ENCODE measurements at places on chromosomes 12 and 14. TPM values are rescaled to one million over a fixed set of nuclear protein-coding genes. Genes with fewer than 3 reads are reported as not detected.

ZNF740 gene
- 31.4 TPM for total RNA-seq

CLEC4D gene
- not detected for total RNA-seq

COCH gene
- 2.3 TPM for total RNA-seq

RASAL1 gene
- total RNA-seq, result 0.26 TPM

RD3L gene
- total RNA-seq, result not detected

SLC22A17 gene
- 0.94 TPM for total RNA-seq

ENTPD5 gene
- total RNA-seq, result 13.8 TPM

STXBP6 gene
- total RNA-seq, result not detected

PITPNM2 gene
- total RNA-seq, result 17.7 TPM

KRT85 gene
- not detected for total RNA-seq

OR6C3 gene
- not detected for total RNA-seq

NRIP2 gene
- not detected for total RNA-seq

CLEC2A gene
- total RNA-seq, result not detected

CLEC4C gene
- not detected for total RNA-seq

FAR2 gene
- total RNA-seq, result 20.8 TPM

EXOC3L4 gene
- not detected for total RNA-seq

E2F7 gene
- total RNA-seq, result 23.8 TPM

SLCO1A2 gene
- total RNA-seq, result not detected

SLC24A4 gene
- total RNA-seq, result not detected

SYCP3 gene
- 1.7 TPM for total RNA-seq

UNC79 gene
- total RNA-seq, result not detected

BHLHE41 gene
- total RNA-seq, result not detected

KLHDC1 gene
- 0.95 TPM for total RNA-seq

KCNMB4 gene
- total RNA-seq, result 0.34 TPM

LRTM2 gene
- total RNA-seq, result not detected

HVCN1 gene
- total RNA-seq, result 28.6 TPM

NPFF gene
- total RNA-seq, result not detected

PSMD9 gene
- total RNA-seq, result 70.6 TPM

PDE3A gene
- total RNA-seq, result not detected

DAO gene
- total RNA-seq, result not detected
